ENCODE measurements at places on chromosomes 5 and 9. TPM values are rescaled to one million over a fixed set of nuclear protein-coding genes. Genes with fewer than 3 reads are reported as not detected.

Gene SPATA31D4
- total RNA-seq, result not detected

Gene OTP
- total RNA-seq, result not detected

Gene ADAMTSL2
- total RNA-seq, result 5.8 TPM

Gene CCL21
- 0.81 TPM for total RNA-seq

Gene ANGPTL2
- total RNA-seq, result 157 TPM

Gene SLC28A3
- not detected for total RNA-seq

Gene C6
- total RNA-seq, result 20.7 TPM

Gene WDR38
- not detected for total RNA-seq

Gene PRR7
- total RNA-seq, result 26.0 TPM

Gene FGF18
- not detected for total RNA-seq

Gene NRG2
- total RNA-seq, result 0.05 TPM

Gene AQP3
- 8.5 TPM for total RNA-seq

Gene TMEM161B
- 15.7 TPM for total RNA-seq

Gene ADRA1B
- 1.7 TPM for total RNA-seq

Gene GNA14
- 2.2 TPM for total RNA-seq

Gene SLC45A2
- total RNA-seq, result not detected

Gene SLC34A1
- total RNA-seq, result not detected

Gene SLC25A48
- total RNA-seq, result not detected

Gene AIF1L
- 0.75 TPM for total RNA-seq

Gene ASPN
- total RNA-seq, result 11.6 TPM

Gene ARSI
- 0.24 TPM for total RNA-seq

Gene MEIKIN
- not detected for total RNA-seq

Gene GPR21
- total RNA-seq, result 0.19 TPM

Gene NFIL3
- 25.3 TPM for total RNA-seq

Gene RIOK2
- total RNA-seq, result 15.9 TPM

Gene OBP2B
- not detected for total RNA-seq

Gene ZFP2
- total RNA-seq, result 2.8 TPM

Gene CAMK4
- 0.44 TPM for total RNA-seq

Gene PCDHGA2
- 3.5 TPM for total RNA-seq

Gene PCDHA8
- 0.06 TPM for total RNA-seq

Gene GDA
- total RNA-seq, result not detected

Gene CXXC5
- 57.5 TPM for total RNA-seq

Gene FOXD4L3
- total RNA-seq, result 0.34 TPM

Gene SLC4A9
- not detected for total RNA-seq

Gene PDCD1LG2
- 7.2 TPM for total RNA-seq

Gene RLN2
- not detected for total RNA-seq

Measured in cardiac ventricle fibroblast (primary cell).